NCI-H146 (cell line): ENCODE measurements at places on chromosomes 7 and 10.

DNA sequence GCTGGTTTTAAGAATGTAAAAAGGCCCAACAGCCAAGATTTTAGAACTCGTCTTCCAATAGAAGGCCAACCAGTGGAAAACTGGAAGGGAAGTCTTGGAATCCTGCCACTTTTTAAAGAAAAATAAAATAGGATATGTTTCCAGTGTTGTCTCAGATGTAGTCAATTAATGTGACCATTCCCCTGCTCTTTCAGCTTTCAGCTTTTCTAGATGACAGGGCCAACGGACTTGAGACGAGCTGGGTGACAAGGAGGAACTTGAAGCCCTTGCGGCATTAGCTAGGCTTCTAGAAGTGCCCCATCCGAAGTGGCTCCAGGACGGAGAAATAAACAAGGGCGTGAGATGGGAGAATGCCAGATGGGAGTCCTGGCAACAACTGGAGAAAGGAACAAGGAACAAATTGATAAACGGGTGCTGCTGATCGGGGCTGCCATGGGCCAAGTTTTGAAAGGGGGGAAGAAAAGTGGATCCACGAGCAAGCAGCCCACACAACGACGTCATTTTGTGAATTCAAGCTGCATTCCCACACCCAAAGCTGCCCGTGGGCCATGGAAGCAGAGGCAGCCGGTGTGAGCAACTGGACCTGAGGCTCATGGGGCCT lies 42.3 kb downstream of the CTBP2 start:
- no peak for DNase-seq

DNA sequence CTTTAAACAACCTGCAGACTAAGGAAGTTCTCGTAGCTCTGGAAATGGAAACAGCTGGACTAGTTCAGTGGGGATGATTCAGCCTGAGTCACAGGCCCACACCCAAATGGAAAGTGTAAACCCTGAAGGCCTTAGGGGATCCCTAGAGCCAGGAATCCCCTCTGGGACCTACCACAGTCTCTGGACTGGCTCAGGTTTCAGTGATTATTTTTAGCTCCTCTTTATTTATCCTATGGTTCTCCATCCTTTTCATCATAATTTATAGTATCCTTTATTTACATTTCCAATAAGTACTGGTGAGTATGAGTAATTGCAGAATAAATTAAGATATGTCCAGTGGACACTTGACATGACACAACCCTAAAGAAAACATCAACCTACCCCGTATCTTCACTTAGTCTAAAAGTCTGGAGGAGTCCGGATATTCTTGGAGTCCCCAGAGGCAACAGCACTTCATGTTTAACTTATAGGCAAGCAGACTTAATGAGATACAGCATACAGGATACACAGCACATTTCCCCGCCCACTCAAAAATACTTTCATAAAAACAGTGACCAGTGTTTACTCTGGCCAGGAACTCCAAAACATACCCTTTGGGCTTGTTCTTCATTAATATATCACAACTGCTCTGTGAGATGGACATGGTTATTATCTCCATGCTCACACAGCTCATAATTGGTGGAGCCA lies 28.4 kb upstream of the SEMA3E start:
- DNase-seq = peak; percentile 34

DNA sequence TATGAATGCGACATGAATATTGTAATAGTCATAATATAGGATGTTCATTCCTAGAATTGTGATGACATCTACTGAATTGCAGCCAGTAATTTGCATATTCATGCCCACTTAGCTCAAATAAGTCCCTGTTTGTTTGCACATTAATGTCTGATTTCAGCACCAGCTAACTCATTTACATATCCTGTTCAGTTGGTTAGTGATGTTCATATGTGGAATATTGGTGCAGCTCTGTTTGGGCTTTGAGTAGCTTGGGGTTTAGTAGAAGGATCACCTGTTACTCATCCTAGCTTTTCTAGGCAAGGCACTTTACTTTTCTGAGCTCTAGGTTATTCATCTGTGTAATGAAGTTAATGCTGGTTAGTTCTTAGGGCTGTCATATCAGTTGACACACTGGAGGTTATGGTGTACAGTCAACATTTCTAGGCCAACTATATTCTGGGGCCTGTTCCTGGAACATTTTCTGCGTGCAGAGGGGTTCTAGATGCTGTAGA lies 238.4 kb downstream of the EXOC4 start:
- no peak for DNase-seq

DNA sequence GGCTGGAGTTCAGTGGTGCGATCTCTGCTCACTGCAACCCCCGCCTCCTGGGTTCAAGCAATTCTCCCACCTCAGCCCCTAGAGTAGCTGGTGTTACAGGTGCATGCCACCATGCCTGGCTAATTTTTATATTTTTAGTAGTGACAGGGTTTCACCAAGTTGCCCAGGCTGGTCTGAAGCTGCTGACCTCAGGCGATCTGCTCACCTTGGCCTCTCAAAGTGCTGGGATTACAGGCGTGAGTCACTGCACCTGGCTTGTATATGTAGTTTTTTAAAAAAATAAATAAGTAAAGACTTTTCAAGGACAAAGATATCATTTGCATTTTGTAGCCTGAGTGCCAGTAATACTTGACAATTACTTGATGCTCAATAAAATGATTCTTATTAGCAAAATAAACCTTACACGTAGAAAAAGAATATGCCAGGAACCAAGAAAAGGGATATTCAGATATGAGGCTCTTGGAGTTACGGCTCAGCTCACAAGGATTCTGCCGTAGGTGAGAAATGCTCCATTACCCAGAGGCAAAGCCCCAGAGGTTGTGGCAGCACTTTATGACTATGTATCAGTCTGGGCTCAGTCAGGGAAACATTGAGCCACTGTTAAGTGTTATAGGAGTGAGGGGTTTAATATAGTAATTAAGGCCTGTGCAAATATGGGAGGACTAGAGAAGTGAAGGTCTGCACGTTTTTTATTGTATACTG lies 98.5 kb downstream of the TPST1 start:
- DNase-seq = peak; percentile 31

GRCh38 chr10:71211053-71211452 lies 1.3 kb upstream of the UNC5B start:
- DNase-seq = no peak

- DNase-seq = no peak
Observed at GRCh38 chr10:23968301-23968700, 240.6 kb upstream of the KIAA1217 start.

DNA sequence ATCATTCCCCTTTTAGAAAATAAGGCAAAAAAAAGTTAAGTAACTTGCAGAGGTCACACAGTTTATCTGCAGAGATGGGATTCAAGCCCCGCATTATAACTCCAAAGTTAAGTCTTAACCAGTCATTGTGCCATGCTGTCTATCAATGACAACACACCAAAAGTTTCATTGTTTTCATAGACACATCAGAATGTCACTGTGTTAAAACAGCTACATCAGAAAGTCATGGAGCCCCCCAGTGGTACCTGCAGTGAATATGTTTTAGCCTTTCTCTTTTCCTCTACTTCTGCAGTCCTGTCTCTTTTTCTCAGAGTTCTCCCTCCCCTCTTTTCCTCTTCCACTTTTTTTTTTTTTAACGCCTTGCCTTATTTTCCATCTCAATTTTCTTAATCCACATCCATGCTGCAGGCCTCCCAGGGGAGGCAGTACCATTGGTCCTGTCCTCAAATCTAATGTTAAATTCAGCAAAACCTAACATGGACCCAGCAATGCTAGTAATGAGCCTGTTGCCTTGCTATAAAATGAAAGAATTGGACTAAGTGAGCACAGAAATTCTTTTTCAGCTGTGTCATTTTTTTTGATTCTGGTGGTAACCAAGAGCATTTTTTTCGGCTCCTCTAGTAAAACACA lies 3.8 kb upstream of the NRCAM start:
- DNase-seq = peak; percentile 65

GRCh38 chr7:1899196-1899595 lies 229.1 kb downstream of the ELFN1 start:
- no peak for DNase-seq

DNA sequence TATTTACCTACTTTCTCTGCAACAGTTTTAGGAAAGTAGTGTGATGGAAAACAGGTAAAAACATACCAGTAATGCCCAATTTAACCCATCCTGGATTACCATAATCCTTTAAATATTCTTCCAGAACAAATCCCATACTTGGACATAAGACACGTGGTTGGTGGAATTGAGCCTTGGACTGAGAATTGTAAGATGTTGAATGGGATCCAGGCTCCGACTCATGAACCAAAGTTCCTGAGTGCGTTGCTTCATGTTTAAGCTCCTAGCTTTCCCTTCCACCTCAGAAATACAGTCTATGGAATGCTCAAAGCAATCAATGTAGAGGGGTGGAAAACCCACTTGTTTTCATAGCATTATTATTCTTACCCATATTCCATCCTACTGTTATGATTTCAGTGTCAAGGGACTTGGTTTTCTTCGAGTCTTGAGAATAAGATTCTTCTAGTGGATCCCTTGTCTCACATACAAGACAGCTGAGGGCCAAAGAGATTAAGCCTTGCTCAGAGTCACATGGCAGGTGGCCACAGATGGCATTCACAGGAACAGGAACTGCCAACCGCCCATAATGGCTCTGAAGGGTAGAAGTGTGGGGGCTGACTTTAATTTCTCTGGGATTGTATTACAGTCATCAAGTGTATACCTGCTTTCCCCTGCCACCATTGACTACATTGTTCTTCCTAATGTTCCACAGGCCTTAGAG lies 171.2 kb downstream of the GFRA1 start:
- no peak for DNase-seq

GRCh38 chr7:96953676-96954513 lies 51.5 kb upstream of the DLX6 start:
- no peak for DNase-seq

DNA sequence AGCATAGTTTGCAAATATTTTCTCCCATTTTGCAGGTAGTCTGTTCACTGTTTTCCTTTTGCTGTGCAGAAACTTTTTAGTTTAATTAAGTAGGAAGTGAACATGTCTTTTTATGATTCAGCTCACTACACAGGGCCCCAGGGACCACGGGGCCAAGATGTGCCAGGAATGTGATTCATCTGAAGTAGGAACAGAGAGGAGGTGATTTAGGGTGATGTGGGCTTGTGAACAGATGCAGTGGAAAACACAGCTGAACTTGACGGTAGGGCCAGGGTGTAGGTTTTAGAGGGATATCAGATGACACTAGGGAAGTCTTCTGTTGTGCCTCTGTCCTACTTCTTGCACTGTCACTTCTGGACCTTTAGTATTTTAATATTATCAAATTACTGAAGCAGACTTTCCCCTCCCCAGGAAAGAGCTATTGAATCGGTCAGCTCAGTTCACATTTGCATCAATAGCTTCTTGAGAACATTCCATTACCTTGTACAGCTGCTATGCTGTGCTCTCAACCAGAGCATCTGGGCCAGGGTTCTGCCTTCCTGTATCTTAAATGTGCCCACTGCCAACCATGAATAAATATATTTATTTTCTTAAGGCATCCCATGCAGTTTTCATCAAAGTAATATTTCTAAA lies 96.9 kb downstream of the OSBPL3 start:
- no peak for DNase-seq

- DNase-seq = peak; percentile 81
Observed at GRCh38 chr10:123573236-123574108, 92.7 kb upstream of the GPR26 start.

DNA sequence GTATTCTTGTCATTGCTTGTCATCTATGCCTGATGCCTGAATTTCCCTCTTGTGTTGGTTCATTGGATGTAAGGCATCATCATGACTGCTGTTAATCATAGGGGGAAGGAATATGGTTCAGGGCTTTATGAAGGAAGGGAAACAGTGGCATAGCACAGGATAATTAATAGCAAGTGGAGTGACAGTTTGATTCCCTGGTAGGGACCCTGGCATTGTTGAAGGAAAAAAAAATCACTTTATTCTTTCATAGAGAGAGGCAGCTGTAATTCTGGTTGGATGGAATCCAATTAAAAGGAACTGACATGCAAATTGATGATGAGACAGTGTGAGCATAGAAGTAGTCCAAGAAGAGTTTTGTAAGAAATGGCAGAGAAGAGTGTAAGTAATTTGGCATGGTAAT lies 121.4 kb downstream of the AUTS2 start:
- no peak for DNase-seq

DNA sequence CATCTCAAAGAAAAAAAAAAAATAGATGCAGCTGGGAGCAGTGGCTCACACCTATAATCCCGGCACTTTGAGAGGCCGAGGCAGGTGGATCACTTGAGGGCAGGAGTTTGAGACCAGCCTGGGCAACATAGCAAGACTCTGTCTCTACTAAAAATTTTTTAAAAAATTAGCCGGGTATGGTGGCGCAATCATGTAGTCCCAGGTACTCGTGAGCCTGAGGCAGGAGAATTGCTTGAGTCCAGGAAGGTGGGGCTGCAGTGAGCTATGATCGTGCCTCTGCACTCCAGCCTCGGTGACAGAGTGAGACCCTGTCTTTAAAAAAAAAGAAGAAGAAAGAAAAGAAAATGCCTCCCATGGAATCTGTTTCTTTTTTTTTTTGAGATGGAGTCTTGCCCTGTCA lies 31.9 kb downstream of the GTF2IRD1 start:
- no peak for DNase-seq

- DNase-seq = peak; percentile 72
Observed at GRCh38 chr7:139660317-139661042, 117.3 kb downstream of the HIPK2 start.

GRCh38 chr10:689452-690371 lies at the start of gene DIP2C:
DIP2C (minus strand) TSS chr10:689668; CDS start chr10:689578, 90 bp downstream.
- DNase-seq = peak; percentile 86

DNA sequence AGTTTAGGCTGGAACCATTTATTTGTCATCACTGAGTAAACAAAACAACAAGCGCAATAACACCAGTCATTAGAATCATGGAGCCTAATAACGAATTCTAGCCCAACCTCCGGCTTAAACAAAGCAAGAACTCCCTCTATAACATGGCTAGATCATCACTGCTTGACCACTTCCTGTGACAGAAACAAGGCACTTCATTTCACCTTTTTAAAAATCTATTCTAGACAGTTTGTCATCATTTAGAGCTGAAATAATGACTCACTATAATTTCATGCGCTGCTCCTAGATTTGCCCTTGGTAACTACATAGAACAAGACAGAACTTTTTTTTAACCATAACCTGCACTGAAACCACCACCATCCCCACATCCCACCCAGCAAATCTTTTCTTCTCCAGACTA lies 81.3 kb downstream of the OSBPL3 start:
- no peak for DNase-seq

DNA sequence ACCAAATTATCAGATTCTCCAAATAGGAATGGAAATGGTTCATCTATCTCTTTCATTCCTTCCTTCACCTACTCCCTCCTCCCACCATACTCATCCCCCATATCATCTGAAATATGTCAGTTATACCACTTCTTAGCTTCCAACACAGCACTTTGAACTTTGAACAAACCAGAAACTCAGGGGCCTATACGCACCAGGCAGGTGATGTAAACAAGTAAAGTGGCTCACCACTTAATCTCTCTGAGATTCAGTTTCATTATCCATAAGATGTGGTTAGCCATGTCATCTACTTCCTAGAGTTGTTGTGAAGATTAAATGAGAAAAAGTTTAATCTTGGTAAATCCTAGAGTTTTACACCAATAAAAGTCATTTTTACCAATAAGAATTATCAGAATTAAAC lies 65.9 kb upstream of the LRRN3 start:
- no peak for DNase-seq
